ENCODE measurements at places on chromosomes 6 and 20.

DNA sequence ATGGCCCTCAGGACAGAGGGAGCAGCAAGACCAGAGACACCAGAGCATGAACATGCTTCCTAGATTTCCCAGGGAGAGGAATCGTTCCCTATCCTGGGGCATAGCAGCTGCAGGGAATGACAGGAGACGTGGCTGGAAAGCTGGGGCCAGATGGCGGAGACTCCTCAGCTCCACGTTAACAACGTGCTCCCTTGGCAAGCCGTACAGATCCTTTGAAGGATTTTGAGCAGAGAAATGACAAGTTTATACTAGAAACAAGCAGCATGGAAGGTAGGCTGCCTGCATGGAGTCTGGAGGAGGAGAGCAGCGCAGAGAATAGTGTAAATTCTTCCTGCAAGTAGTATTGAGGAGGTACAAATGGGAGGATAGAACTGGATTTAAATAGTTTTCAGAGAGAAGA lies 11.7 kb downstream of the MYLIP start:
- DNase-seq = no peak

DNA sequence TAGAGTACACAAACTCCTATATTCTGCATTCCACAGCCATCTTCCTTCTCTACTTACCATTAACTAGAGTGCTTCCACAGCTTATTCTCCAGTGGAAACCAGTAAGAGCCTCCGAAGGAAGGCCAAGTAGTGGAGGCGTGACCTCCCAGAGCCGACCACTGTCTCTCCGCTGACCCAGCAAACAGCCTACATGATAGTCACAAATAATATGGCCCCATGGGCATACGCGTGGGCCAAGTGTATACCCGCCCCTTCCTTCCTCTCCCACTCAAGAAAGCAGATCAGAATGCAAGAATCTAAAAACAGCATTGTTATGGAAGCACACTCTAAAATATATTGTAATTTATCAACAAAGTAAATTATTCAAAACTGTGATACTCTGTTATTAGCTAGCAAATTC lies 526.6 kb upstream of the JARID2 start:
- DNase-seq = no peak

DNA sequence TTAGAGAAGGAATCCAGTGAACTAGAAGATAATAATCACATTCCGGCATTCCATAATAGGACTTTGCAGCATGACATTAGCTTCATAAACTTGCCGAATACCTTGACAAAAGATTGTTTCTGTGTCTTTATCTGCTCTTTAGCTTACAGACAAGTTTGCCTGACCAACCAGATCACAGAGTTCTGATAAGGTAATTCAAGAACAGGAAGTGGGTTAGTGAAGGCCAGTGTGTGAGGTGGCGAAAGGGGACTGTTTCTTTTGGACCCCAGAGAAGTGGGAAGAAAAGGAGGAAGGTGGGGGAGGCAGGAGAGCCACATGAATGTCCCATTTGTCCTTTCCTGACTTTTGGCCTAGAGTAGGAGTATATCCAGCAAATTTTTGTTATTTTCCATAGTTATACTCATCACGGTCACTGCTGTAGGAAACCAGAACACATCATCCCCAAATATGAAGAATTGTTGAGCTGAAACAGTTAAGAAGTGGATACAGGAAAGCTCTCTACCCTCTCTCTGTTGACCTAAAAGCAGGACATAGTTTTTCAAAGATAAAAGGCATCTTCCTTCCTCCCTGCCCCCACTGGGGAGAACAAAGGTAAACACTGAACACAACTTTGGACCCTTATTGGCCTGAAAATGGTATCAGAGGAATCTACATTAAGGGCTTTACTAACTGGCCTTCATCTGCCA lies 72.4 kb upstream of the TNFAIP3 start:
- no peak for DNase-seq

GRCh38 chr6:6395581-6396197 lies 75.2 kb upstream of the F13A1 start:
- no peak for DNase-seq

DNA sequence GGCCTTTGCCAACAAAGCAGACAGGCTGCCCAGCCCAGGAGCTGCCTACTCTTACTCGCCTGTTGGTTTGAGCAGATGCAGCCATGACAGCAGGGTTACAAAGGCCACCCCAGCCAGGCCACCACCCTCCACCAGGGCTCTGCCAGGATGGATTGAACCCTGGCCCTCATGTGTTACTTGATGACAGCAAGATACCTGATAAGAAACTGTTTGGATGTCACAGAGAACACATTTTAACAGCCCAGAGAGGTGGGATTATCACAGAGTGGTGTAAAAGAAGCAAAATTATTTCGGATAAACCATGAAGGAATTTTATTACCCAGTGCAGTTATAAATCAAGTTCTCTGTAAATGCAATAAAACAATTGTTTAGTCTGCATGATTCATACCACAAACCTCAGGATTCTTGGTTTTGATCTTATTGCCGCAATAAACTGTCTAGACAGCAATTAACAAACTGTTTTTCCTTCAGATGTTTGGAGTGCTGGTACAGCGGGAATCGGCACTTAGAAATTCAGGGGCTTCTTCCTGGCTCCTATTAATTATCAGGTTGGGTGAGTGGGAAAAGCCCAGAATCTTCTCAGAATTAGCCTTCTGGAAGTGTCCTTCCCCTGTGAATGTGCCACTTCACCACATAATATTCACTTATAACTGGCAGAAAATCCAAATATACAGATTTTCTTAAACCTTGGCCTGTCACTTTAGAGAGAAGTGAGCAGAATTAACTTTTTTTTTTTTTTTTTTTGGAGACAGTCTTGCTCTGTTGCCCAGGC lies 58.0 kb upstream of the SALL4 start:
- no peak for DNase-seq

- no peak for DNase-seq
These were observed 73.5 kb downstream of the EFHC1 start for GRCh38 chr6:52493669-52494068.

DNA sequence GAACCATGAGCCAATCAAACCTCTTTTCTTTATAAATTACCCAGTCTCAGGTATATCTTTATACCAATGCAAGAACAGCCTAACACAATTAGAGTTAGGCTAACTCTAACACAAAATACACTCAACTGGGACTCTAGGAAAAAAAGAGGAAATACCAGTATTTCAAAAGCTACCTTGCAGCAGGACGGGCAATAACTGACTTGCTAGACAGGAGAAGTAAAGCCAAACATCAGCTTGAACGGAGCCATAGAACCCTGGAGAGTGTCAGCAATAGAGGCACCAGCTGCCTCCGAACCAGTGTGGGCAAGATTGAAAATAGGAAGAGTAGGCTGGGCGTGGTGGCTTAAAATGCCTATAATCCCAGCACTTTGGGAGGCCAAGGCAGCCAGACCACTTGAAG lies 162.0 kb upstream of the SOX4 start:
- no peak for DNase-seq

GRCh38 chr6:32436995-32437836 lies 2.5 kb upstream of the HLA-DRA start:
- DNase-seq = no peak

DNA sequence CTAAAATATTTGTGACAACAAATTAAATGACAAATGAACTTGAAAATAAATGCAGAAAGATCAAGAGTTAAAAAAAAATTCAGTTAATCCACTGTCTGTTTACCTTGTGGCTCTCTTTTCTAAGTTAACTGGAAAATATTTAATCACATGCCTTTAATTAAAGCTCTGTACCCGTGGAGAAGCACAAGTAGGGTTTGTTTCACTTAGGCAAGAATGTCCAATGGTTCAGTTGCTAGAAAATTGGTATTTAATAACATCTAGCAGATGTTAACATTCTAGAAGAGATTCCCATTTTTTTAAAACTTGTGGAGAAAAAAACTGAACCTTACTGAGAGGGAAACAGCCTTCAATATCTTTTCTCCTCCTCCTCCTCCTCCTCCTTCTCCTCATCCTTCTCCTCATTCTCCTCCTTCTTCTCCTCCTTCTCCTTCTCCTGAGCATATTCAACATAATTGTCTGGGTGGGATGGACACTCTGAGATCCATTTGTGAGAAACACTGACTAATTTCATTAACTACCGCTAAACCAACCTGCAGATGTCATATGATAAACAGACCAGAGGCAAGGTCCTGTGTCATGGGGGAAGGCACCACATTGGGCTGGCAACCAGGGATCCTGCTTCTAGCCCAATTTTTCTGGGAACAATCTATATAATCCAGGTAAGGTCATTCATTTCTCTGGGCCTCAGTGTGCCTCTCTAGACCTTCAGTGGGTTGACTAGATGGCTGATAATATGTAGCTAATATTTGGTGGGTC lies 44.1 kb upstream of the AKIRIN2 start:
- no peak for DNase-seq

DNA sequence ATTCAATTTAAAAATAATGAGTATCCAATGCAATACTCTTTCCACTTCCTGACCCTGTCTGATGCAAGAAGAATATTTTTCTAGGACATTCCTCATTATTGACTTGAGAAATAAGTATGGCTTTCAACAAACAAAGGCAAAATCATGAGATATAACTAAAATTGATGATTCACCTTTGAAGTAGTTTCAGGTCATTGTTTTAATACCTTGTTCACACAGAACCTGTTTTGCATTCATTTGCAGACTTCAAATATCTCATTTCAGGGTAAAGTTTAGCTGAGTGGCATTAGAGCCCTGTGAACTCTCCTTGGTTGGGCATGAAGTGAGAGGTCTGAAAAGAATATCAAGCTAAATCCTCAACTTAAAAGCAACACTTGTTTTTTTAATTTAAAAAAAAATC lies 309.2 kb downstream of the NRN1 start:
- no peak for DNase-seq

DNA sequence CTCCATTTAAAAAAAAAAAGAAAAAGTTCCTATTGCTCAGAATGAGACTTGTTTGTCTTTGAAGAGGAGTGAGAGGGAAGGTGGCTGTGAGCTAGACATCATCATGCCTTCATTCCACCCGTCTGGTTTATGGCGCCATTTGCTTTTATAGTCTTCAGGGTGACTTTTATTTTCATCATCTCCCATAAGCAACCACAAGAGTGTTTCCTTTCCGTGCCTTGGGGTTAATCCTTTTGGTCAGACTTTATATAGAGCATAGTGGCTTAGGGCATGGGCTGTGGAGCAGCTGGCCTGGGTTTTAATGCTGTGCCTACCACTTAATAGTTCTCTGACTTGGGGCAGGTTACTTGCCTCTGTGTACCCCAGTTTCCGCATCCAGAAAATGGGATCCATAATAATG lies 77.8 kb downstream of the RREB1 start:
- no peak for DNase-seq

DNA sequence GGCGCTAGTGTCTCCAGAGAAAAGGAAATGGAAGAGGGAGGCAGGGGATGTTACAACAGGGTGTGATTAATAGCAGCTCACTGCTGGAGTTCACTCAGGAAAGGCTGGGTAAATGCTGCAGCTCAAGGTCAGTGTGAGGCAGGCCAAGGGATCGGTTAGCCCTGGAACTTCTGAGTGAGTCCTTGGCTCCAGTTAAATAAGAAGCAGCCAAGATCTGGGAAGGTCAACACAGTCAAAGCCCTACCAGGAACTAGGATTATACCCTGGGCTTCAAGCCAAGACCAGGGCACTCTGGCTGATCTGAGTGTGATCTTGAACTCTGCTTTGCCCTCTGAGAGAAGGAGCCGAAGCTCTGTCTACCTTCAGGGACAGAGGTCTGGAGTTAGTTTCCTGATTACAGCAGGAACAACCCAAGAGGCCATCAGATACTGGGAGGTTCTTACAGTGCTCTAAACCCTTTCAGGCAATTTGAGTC lies 44.3 kb downstream of the TPD52L1 start:
- DNase-seq = no peak

GRCh38 chr6:2542101-2542857 lies 208.4 kb downstream of the MYLK4 start:
- DNase-seq = no peak

DNA sequence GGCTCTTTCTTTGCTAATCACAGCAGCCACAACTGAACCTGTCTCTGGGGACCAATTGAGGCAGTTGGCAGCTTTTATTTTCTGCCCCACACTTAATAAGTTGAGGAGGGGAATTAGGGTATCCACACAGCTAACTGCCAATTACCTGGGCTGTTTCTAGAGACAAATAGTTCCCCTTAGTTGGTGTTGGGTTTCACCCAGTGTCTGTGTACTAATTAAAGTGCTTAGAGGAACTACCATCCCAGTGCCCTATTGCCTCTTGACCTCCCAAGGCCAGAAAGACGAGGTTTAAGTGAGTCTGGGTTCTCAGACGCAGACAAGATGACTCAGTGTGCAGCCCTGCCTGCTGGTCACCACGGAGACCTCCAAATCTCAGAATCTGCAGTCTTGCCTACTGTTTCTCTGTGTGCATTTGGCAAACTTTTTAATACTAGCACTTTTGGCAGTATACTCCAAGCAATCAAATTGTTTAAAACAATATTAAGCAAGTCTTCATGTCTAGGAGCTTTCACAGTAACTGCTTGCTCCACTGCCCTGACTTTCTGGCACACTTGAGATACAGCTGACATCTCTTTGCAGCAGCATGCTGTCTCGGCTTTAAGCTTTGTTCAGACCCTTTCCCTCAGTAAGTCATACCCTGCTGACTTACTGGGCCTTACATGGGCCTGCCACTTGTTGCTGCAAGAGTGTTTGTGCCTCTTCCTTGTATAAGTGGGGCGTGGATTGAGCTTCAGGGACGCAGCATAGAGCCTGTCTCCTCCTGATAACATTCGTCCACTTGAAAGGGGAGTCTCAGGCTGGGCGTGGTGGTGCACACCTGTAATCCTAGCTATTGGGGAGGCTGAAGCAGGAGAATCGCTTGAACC lies 31.9 kb downstream of the STK35 start:
- no peak for DNase-seq

DNA sequence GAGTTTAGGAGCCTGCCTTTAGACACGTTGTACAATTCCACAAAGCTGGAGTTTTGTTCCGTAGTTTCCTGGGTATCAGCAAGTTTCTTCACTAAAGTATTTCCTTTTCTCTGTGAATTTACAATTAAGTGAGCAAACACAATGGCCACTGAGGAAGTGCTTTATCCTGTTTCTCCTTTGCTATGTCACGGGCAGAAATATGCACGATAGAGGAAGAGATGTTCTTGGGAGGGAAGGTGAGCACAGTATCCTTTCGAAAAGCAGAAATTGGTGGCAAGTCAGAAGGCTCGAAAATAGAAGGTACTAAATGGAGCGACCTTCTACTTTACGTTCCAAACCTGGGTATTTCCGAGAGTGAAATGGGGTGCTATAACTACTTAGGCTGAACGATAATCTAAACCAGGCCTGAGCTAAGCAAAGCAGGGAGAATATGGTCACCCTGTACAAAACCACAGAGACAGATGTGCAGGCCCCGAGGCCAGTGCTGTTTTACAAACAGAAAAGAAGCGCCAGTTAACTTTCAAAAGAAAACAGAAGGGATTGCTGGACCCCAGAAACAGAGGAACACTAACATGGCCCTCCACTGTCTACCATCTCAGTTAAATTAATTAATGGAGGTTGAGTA lies 259.6 kb downstream of the TBC1D7 start:
- DNase-seq = no peak

- no peak for DNase-seq
These were observed 13.1 kb upstream of the BCAS1 start for GRCh38 chr20:54083459-54083858.

DNA sequence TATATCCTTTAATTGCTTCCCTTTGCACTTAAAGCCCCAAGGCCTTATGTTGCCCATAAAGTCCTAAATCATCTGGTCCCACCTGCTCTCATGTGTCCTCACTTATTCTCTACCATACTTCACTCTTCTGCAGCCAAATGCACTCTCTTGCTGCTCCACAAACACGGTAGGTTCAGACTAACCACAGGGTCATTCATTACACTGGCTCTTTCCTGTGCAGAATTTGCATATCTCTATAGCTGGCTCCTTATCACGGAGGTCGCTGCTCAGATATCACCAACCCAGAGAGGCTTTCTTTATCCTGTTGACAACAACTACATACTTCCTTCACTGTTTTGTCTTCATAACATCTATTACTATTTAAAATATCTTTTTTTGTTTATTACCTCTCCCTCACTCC lies 86.8 kb downstream of the MOXD1 start:
- DNase-seq = no peak
